ENCODE measurements at places on chromosomes 16 and 17.

DNA sequence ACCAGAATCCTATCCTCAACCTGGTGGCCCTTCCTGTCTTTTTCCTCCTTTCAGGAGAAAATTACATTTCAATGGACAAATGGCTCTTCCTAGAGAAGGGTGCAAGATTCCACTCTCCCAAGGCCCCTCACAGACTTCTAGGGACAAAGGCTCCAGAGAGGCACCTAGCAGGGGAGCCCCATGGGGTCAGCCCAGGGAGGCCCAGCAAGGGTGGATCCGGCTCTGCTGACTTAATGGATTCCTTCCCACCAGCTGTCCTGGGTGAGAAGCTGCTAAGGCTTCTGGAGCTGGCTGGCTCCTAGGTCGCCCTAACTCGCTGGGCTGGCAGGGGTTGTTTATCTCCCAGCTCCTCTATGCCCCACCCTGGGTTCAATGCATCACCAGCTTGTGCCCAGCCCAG lies 152.4 kb downstream of the ZNF423 start:
- DNase-seq = no peak

GRCh38 chr16:85622683-85623082 lies 9.6 kb downstream of the GSE1 start:
- no peak for DNase-seq

DNA sequence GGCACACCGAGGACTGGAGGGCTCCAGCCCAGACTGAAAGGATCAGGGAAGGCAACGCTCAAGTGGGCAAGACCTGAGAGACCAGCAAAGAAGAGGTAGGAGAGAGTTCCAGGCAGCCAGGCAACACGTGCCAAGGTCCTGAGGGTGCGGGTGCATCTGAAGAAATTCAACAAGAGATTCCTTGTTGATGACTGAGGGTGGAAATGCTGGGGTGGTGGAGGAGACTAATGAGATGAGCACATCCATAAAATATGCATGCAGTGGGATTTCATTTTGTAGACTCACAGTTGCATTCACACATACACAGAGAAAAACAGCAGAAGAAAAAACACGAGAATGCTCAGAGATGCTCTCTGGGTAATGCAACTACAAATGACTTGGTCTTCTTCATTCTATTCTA lies 154.8 kb upstream of the FOXF1 start:
- DNase-seq = no peak

DNA sequence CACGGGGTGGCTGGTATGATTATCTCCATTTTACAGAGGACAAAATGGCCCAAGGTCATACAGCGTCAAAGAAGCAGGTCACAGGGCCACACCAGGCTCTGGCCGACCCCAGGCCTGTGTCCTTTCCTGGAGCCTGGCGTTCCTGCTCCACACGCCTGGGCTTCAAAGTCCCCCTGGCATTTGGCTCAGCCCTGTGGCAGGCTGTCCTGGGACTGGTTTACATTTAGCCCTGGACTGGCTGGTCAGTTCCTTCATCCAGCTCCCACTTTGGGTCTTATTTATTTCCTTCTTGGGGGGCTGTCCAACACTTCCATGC lies 15.3 kb downstream of the TBX2 start:
- DNase-seq = no peak

GRCh38 chr17:41967141-41967920 lies 736 bp downstream of the CNP start:
- DNase-seq = no peak

GRCh38 chr17:67542219-67543114 lies 165.4 kb downstream of the PITPNC1 start:
- no peak for DNase-seq

DNA sequence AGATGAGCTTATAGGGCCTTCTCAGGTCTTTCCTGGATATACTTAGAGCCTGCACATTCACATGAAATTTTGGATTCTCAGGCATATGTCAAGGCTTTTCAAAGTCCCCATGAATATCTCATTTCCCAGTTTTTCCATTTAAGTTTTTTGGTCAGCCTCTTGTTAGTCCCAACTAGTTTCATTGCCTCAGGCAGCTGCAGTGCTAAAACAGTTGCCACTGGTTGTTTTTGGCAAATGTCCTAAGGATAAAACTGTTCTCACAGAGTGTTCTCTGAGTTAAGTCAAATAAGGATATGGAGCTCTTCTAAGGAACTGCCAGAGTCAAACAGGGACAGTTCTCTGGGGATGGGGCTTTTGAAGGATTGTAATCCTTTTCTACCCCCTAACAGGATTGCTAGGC lies 39.9 kb upstream of the ABCC11 start:
- no peak for DNase-seq

DNA sequence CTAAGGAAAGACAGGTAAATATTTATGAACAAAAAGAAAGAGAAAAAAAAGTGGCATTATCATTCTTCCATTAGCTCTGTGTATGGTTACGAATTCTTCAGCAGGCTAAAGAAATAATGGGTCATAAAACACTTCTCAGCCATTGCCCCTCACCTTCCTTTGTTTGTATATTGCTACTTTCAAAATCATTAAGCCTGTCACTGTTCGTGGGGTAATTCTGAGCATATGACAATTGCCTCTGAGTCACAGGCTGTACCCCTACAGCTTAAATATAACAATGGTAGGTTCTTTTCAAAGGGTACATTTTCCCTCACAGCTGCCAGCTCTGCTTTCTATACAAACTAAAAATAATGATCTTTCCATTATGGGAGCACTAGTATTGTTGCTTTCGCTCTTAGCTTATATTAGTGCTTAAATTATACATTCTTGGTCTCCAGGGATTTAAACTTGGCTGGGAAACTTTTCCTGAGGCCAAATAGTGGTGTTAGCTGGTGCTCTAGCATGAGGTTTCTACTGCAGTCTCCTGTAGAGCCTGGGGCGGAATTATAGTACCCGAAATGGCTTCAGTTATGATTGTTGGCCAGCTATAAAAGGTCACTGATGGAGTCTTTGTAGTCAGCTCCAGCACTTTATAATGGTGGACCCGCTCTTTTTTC lies 74.7 kb upstream of the CDH11 start:
- DNase-seq = no peak

DNA sequence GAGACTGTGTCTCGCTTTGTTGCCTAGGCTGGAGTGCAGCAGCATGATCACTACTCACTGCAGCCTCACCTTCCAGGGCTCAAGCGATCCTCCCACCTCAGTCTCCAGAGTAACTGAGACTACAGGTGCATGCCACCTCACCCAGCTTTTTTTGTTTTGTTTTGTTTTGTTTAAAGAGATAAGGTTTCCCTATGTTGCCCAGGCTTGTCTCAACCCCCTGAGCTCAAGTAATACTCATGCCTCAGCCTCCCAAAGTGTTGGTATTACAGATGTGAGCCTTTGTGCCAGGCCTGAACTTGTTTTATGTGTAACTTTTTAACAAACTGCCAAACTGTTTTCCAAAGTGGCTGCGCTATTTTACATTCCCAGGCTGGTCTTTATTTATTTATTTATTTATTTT lies 41.8 kb upstream of the NUDT7 start:
- DNase-seq = no peak

DNA sequence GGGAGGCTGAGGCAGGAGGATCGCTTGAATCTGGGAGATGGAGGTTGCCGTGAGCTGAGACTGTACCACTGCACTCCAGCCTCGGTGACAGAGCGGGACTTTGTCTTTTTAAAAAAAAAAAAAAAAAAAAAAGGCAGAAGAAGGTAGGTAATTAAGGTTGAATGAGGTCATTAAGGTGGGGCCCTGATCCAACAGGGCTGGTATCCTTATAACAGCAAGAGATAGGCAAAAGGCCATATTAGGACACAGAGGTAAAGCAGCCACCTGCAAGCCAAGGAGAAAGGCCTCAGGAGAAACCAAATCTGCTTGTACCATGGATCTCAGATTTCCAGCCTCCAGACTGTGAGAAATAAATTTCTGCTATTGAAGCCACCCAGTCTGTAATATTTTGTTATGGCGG lies 60.3 kb downstream of the SPAG9 start:
- no peak for DNase-seq

DNA sequence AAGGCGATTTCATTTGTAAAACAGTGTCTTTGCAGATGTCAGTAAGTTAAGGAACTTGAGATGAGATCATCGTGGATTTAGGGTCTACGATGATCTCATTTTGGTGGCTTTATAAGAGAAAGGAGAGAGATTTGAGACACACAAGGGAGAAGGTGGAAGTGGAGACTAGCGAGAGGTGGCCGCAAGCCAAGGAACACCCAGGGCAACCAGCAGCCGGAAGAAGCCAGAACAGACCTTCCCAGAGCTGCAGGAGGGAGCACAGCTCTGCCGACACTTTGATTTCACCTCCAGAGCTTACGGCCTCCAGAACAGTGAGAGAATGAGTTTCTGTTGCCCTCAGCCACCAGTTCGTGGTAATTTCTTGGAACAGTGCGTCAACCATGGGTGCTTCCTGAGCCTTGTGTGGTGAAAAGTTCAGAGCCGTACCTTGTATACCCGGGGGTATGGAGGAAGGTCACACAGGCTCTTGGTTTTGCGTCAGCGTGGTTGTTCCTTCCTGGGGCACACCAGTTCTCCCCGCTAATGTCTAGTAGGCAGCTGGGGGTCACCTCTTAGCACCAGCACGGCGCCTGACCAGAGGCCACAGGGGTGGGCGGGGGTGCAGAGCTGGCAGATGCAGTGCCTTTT lies 12.9 kb upstream of the SEC14L1 start:
- DNase-seq = no peak

- no peak for DNase-seq
Measured at GRCh38 chr17:55587608-55588139, 76.4 kb upstream of the SMIM36 start.

- DNase-seq = no peak
Measured at GRCh38 chr17:60782742-60783141, 105.1 kb downstream of the BCAS3 start.

GRCh38 chr17:80913928-80914821 lies 77.5 kb upstream of the CHMP6 start:
- DNase-seq = no peak

- no peak for DNase-seq
Measured at GRCh38 chr17:36072431-36073121, 8.5 kb downstream of the CCL18 start.

DNA sequence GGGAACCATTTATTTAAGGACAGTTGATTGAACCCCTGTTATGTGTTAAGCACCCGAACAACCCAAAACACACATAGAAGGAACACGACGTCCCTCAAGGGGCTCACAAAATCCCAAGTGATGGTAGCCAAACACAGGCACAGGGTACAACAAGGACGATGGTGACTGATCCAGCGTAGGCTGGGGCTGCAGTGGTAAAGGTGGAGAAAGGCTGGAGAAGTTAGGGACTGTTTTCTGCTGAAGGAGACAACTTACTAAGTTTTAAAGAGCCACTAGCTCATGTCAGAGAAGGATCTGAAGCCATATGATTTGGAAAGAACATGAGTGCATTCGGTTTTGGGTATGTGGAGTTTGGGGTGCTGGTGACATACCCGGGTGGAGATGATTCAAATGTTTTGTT lies 229.6 kb upstream of the TNRC6C start:
- no peak for DNase-seq

- no peak for DNase-seq
Measured at GRCh38 chr17:21370430-21370829, 5.7 kb upstream of the KCNJ12 start.

- no peak for DNase-seq
Measured at GRCh38 chr17:29549177-29549923, 17.5 kb downstream of the ABHD15 start.

- no peak for DNase-seq
Measured at GRCh38 chr16:55817236-55817912, 15.5 kb downstream of the CES1 start.

GRCh38 chr16:65178151-65178550 lies 56.3 kb upstream of the CDH11 start:
- DNase-seq = no peak

- no peak for DNase-seq
Measured at GRCh38 chr16:85454171-85454872, 158.8 kb upstream of the GSE1 start.

GRCh38 chr17:40727447-40728231 lies 24.1 kb upstream of the KRT24 start:
- DNase-seq = no peak

Measured in NCI-H510A (cell line).